Colonic mucosa (tissue), 4 donors: ENCODE measurements at places on chromosomes 4 and X.

DNA sequence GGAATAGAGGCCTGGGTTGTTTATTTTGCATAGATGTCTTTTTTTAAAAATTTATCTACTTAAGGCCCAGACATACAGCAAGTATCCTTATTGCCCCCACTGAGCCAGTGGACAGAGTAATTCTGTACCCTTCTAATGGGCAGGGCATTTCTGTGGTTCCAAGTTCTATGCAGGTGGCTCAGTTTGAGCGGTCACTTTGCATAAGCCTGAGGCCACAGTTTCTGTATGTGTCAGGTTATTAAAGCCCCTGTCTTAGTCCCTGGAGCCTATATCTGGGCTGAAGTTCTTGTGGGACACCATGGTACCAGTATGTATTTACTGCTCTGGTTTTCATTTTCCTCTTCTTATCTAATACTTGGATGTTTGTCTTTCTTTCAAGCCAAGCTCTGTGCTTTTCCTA lies 168.8 kb downstream of the MID1IP1 start:
- DNase-seq = no peak
- no peaks in the 10 kb centered on the region for H3K27me3 ChIP-seq
- H3K4me3 ChIP-seq = no peak overlapping the region
- H3K36me3 ChIP-seq = no peaks in the 10 kb centered on the region
- H3K27ac ChIP-seq = no peak overlapping the region
- no peaks in the 10 kb centered on the region for H3K4me1 ChIP-seq

- no peaks in the 10 kb centered on the region for H3K27me3 ChIP-seq
- no peak for DNase-seq
- no peak overlapping the region for H3K27ac ChIP-seq
- H3K4me1 ChIP-seq = no peaks in the 10 kb centered on the region
Measured at GRCh38 chr4:53137468-53137867, 228.4 kb downstream of the SCFD2 start.

- no peaks in the 10 kb centered on the region for H3K4me1 ChIP-seq
- DNase-seq = no peak
- H3K4me3 ChIP-seq = no peak overlapping the region
- H3K27ac ChIP-seq = no peak overlapping the region
Measured at GRCh38 chr4:182245541-182246215, 2.5 kb downstream of the TENM3 start.

DNA sequence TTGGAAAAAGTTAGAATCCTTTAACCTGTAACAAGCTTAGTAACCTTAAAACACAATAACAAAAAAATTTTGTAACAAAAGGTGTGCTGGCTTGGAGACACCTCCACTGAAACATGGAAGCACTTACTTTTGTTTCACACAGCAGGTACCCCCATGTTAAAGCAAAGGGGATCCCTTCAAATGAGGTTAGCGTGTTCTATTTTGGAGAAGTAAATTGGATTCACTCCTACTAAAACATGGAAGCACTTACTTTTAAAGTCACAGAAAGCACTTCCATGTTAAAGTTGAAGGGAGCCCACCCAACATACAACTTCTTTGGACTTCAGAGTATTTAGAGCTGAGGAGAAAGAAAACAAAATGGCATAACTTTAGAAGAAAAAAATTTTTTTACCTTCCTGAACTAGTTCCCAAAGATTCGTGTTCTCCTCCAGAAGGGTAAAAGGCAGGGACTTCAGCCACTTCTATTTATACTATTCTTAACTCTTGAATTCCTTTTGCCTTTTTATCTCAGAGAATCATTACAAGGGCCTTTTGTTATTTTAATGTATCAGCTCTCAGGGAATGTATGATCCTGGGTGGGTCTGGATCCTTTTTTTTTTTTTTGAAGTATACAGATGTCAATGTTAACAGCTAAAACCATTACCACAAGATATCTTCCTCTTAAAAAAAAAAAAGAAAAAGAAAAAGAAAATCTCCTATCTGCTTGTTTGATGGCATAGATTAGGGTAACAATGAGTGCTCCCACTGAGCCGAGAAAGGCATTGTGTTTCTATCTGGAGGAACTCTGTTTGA lies 11.5 kb downstream of the LARP7 start:
- no peak overlapping the region for H3K27ac ChIP-seq
- no peaks in the 10 kb centered on the region for H3K4me1 ChIP-seq
- no peak for DNase-seq
- H3K27me3 ChIP-seq = no peaks in the 10 kb centered on the region
- peaks cover 27% of the 10 kb centered on the region for H3K36me3 ChIP-seq

GRCh38 chr4:5752376-5753184 lies 41.6 kb downstream of the EVC start:
- H3K27ac ChIP-seq = no peak overlapping the region
- DNase-seq = peak; percentile 7
- H3K27me3 ChIP-seq = no peaks in the 10 kb centered on the region
- H3K4me1 ChIP-seq = no peaks in the 10 kb centered on the region
- H3K4me3 ChIP-seq = no peak overlapping the region
- no peaks in the 10 kb centered on the region for H3K36me3 ChIP-seq

DNA sequence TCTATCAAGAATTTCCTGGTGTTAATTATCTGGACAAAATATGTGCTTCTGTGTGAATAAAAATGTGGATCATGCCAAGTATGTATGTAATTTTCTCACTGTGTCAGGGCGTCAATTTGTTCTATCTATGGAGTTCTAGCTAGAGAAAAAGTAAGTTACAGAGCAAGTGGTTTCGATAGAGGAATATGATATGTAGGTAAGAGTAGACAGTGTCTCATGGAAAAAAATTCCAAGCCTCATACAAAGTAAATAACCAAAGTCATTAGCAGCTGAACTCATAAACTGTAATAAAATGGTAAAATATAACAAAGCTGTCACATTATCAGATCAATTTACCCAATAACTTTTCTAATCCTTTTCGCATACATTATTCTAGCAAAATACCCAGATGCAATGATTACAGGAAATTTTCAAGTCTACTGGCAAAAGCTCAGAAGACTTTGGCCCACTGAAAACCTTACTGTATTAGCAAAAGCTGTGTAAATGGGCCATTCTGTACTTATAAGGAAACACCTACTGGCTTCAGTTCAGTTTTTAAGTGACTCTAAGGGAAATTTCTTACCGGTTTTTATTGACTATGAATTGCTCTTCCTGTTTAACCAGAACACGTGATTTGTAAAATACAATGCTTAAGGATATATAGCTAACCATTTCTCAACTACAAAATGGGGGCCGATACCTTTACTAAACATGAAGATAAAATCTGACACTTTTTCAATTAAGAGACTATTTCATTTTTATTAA lies 121.0 kb upstream of the ARSJ start:
- no peak overlapping the region for H3K27ac ChIP-seq
- no peak overlapping the region for H3K4me3 ChIP-seq
- H3K27me3 ChIP-seq = no peaks in the 10 kb centered on the region
- DNase-seq = no peak

- DNase-seq = no peak
- no peaks in the 10 kb centered on the region for H3K36me3 ChIP-seq
- no peak overlapping the region for H3K4me3 ChIP-seq
- H3K4me1 ChIP-seq = no peaks in the 10 kb centered on the region
- no peak overlapping the region for H3K27ac ChIP-seq
Measured at GRCh38 chr4:115973768-115974167, 860.3 kb upstream of the NDST4 start.

DNA sequence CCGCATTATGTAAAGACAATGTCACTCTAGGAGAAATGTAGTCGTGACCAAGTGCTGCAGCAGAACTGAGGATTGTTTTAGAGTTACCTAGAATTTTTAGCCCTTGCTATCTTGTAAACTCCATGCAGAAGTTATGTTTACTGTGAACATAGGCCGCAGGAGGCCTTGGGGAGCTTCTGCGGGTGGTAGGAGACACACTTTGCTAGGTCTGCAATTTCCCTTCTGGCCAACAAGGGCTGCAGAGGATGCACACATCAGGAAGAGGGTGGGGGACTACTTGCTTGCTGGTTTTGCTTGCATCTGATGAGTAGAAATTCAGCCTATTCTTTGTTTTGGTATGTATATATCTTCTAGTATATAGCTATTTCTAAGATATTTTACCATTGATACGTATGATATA lies 23.1 kb downstream of the BANK1 start:
- no peaks in the 10 kb centered on the region for H3K4me1 ChIP-seq
- H3K36me3 ChIP-seq = no peaks in the 10 kb centered on the region
- no peaks in the 10 kb centered on the region for H3K27me3 ChIP-seq
- no peak overlapping the region for H3K27ac ChIP-seq
- no peak overlapping the region for H3K4me3 ChIP-seq
- no peak for DNase-seq

DNA sequence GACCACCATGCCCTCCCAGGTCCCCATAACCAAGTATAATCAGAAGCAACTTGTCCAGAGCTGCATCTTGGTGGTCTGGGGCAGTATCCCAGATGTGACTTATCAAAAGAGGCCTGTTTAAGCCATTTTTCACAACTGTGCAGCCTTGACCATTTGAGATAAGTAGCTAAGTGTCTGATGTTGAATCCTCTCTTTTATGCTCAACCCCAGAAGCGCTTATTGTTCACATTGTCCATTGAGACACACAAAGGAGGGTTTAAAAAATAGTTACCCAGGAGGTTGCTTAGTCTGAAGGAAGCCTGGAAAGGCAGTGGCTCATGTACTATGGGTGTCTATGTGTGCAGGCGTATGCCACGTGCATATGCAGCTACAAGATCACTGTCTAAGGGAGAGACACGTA lies 27.0 kb downstream of the ENPP6 start:
- no peaks in the 10 kb centered on the region for H3K36me3 ChIP-seq
- H3K27me3 ChIP-seq = no peaks in the 10 kb centered on the region
- no peak overlapping the region for H3K4me3 ChIP-seq
- no peaks in the 10 kb centered on the region for H3K4me1 ChIP-seq

DNA sequence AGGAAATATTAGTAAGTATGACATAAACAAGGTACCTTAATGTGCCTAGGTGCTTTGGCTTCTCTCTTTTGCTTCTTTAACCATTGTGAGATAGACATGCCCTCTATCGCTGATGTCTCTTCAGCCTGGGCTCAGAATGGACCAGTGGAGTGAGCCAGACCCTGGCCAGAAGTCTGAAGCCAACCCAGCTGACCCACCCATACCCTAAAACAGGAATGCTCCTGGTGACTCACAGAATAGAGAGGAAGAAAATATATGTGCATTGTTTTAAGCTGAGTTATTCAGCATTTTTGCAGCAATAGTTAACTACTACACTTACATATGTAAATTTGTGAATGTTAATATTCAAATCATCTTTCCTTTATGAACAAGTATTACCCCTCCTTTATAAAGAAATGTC lies 167.5 kb upstream of the PCDH10 start:
- H3K27me3 ChIP-seq = no peaks in the 10 kb centered on the region
- H3K4me3 ChIP-seq = no peak overlapping the region
- H3K4me1 ChIP-seq = no peaks in the 10 kb centered on the region
- no peak for DNase-seq
- no peak overlapping the region for H3K27ac ChIP-seq

DNA sequence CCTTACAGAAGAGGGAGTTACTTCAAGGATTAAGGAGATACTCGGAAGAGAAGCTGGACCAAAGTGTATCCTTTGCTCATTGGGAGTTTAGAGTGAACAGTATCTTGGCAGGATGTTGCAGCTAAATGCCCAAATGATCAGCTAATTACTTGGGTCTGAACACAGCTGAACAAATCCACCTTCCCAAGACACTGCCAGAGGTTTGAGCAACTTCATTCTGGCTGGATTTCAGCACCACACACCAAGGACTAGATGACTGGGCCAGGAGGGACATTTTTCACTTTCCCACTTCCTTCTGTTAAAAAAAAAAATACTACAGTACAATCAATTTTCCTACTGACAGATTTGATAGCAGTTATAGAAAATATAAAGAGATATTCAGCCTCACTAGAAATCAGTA lies 324.6 kb downstream of the MID1IP1 start:
- H3K27me3 ChIP-seq = no peaks in the 10 kb centered on the region
- H3K4me3 ChIP-seq = no peak overlapping the region
- no peaks in the 10 kb centered on the region for H3K4me1 ChIP-seq
- no peak for DNase-seq
- no peak overlapping the region for H3K27ac ChIP-seq

DNA sequence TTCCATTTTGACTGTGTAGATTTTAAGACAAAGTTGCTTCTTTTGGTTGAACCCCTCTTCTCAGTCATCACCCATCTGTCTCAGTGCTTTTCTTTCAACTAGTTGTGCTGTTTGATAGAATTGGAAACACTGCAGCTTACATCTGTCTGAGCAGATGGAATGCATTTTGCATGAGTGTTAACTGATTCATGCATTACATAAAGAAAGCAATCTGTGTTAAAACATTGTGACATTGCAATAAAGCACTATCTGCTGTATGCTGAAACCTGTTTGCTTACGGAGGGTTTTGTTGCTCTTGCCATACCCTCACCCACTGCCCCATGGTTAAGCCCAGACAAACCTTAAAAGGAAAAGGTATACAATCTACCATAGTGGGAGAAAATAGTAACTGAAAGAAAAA lies 47.4 kb downstream of the NRK start:
- DNase-seq = no peak
- no peak overlapping the region for H3K27ac ChIP-seq
- H3K4me3 ChIP-seq = no peak overlapping the region

DNA sequence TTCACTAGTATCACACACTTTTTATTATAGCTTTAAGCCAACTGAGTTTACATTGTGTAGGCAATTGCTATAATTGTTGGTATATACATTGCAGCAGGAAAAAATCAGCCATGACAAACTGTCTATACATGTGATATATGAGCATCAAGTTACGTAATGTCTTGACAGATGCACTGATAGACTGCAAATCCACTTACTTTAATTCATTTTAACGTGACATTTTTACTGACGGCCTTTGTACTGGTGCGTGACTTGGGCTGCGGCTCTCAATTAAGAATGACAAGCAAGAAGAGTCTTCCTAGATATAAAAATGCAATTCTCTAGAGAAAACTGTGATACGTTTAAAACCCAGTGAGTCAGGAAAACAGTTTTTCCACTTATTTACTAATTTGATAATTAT lies 143.8 kb downstream of the ACTRT1 start:
- H3K36me3 ChIP-seq = no peaks in the 10 kb centered on the region
- H3K27me3 ChIP-seq = no peaks in the 10 kb centered on the region
- H3K4me1 ChIP-seq = no peaks in the 10 kb centered on the region
- no peak overlapping the region for H3K4me3 ChIP-seq
